Neural progenitor cell (in vitro differentiated cells): ENCODE measurements at places on chromosomes 3 and 15. TPM values are rescaled to one million over a fixed set of nuclear protein-coding genes. Genes with fewer than 3 reads are reported as not detected.
A peak's percentile ranks its signal among the peaks of the same experiment; 100 is the strongest.

The CPLX3 gene
- not detected in 2 replicates for total RNA-seq

The CHST13 gene
- 0.09 and 0.34 TPM in 2 replicates for total RNA-seq

The SI gene
- not detected in 2 replicates for total RNA-seq

The GHSR gene
- total RNA-seq: not detected in 2 replicates

The EIF4G1 gene
- 137 and 207 TPM in 2 replicates for total RNA-seq

The TTC23 gene
- total RNA-seq: 35.2 and 45.3 TPM in 2 replicates

The ACOX2 gene
- 4.3 and 7.6 TPM in 2 replicates for total RNA-seq

GRCh38 chr15:42549741-42550392, 1.2 kb downstream of the HAUS2 start:
- no peak for DNase-seq

- DNase-seq: no peak
These were observed 37.2 kb upstream of the CSPG4 start for GRCh38 chr15:75749820-75750219.

DNA sequence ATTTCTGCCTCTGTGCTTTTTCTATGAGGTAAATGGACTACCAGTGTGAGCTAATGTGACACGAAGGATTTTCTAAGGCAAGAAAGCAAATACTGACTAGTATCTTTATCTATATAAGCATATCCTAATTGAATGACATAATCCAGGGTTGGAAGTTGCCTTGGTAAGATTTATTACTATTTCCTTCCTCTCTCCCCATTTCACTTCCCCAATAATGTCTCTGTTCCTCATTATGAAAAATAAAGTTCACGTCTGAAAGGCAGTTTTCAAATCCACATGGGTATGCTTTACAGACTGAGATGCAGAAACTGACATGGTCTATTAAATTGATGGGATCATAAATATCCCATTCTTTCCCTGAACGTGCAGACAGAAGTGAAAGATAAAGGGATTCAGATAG, 86.0 kb downstream of the DTWD1 start:
- DNase-seq: no peak

- DNase-seq: no peak
These were observed 30.5 kb upstream of the BLM start for GRCh38 chr15:90686435-90687218.

GRCh38 chr3:196357905-196358304, 19.7 kb upstream of the TM4SF19 start:
- no peak for DNase-seq

GRCh38 chr15:95091444-95091843, 860.1 kb downstream of the MCTP2 start:
- no peak for DNase-seq

GRCh38 chr3:103554451-103554850, 1119.6 kb downstream of the ZPLD1 start:
- no peak for DNase-seq

DNA sequence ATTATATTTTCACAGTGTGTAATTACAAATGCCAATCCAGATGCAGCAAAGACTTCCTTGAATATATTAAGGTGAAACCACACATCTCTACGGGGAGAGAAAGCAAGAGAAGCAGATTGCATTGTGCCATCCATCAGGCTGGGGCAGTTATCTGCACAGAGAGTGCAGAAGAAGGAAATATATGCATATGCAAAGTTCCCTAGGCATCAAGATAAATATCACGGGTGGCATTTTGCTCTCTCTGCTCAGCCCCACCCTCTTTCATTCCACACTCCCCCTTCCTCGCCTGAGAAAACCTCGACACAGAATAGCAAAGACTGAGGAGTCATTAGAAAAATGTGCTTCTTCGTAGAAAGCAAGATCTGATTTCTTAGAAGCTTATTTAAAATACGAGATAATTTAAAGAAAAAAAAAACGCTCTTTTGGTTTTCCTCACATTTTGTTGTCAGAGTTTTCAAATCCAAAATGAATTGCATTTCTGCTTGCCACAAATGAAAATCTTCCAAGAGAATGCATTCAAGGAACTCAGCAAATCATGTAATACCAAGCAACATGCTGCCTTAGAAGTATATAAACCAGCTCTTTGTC, 283.2 kb upstream of the LMCD1 start:
- DNase-seq: no peak

GRCh38 chr3:137509354-137510045, 254.6 kb upstream of the SOX14 start:
- DNase-seq: peak; percentile 96

DNA sequence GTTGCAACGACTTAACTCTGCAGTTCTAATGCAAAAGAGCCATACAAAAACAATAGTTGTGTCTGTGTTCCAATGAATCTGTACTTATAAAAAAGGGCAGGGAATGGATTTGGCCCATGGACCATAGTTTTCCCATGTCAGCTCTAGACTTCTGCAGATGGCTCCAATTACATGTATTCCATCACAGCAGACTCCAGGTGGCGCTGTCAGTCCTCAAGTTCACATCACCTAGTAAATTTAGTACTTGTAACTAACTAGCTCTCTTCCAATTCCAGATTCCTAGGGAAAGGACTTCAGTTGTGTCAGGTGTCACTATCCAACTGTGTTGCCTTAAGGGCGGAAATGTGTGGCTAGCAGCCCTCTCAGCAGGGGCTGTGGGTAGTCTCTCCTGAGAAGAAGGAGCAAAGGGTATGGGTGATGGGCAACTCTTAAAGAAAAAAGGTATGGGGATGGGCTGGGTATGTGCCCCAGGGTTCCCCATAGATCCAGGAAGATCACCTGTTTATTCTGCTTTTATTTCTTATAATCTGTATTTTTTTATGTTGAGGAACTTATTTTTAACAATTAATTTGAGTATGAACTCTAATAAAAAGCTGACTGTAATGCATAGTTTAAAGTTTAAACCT, 36.2 kb downstream of the BBS4 start:
- peak; percentile 78 for DNase-seq
